ENCODE measurements at places on chromosomes 6 and 20.

DNA sequence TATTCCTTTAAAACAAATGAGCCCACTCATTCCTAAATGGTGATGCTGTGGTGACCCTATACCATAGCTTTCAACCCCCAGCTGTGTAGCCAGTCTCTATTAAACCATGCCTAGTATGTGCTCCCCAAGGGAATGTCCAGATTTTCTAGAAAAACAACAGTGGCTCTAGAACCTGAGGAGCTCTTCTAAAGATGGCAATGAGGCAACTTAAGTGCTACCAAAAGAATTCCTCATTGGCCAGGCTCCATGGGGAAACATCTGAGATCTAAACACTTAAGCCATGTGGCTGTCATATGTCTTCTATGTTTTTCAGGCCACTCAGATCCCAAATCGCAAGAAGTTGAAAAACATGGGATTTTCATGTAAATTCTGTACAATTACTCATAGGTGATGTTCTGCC is 191.0 kb downstream of the TPBG start:
- DNase-seq = no peak

DNA sequence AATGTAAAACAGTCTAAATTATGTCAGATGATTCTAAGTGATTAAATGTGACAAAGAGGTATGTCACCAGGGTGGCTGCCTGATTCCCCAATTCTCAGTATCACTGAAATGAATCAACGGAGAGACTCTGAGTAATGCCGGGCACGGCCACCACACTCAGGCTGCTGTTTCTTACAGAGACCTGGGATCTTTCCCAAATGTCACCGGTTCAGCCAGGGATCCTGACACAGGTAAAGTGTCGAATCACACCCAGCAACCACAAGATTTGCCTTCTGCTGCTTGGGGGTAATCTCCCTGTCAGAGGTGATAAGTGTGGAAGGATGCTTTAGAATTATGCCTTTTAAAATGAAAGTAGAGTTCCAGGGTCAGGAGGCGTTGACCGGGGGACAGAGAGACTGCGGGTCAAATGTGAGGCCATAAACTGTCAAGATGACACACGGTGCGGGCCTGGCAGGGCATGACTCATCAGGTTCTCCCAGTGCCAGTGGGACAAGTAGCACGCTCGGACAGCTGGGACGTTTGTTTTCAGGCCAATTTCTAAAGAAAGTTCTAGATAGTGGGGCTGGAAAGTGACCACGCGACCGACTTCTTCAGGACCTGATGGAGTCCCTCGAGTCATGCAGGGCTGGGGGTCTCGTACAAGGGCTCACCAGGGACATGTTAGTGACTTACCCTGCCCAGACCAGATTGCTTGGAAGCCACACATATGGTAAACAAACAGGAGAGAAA is 48.9 kb downstream of the PRDM1 start:
- DNase-seq = no peak

- DNase-seq = peak; percentile 40
Observed at GRCh38 chr6:132257561-132257960, 143.7 kb downstream of the MOXD1 start.

DNA sequence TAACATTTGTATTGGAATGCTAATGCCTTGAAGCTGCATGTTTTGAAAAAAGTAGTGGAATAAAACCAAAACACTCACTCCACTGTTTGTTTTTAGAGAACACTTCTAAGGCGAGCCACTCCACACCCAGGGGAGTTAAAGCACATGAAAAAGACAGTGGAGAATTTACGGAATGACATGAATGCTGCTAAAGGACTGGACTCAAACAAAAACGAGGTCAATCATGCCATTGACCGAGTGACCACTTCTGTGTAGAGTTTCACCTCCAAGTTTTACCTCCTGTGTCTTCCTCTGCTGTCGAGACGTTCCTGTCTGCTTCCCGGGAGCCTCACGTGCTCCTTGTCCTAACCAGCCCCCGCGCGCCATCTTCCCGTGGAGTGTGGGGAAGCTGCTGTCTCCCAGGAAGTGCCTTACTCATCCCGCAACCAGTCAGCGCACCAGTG is 127.8 kb downstream of the LRRC1 start:
- peak; percentile 25 for DNase-seq

GRCh38 chr20:3763671-3764601 is 3.6 kb downstream of the ADISSP start:
- DNase-seq = no peak

DNA sequence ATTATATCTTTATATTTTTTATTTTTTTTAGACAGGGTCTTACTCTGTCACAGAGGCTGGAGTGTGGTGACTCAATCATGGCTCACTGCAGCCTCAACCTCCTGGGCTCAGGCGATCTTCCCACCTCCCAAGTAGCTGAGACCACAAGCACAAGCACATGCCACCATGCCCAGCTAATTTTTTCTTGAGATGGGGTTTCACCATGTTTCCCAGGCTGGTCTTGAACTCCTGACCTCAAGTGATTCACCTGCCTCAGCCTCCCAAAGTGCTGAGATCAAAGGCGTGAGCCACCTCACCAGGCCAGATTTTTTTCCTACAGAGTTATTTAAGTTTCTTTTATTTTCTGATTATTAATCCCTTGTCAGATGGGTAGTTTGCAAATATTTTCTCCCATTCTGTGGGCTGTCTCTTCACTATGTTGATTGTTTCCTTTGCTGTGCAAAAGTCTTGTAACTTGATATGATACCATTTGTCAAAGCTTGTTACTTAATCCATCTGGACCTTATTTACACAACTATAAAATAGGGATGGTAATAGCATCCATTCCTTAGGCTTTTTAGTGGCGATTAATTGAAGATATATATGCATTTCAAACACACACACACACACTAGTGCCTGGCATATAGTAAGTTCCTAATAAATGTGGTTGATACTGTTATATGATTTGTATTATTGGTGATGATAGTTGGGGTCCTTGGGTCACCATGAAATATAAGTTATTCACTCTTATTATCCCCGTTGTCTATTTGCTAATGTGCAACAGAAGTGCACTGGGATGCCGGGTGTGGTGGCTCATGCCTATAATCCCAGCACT is 187.1 kb downstream of the BCAS1 start:
- peak; percentile 61 for DNase-seq

DNA sequence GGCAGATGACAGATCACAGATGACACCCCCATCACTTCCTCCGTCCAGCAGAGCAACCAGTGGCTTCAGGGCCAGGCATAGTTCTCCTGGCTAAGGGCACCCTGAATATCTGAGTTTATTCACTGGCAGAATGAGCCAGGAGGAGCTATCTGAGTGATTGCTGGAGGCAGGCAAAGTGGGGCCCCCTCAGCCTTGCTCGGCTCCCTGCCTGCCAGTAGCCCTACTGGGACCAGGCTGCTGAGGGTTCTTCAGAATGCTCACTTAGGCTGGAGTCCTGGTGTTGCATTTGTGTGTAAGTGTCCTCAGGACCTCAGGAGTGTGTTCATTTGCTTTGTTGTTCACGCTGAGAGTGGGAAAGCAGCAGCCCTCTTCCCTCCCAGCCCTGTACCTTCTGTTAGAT is 31.2 kb downstream of the CHMP4B start:
- no peak for DNase-seq

- DNase-seq = peak; percentile 60
Observed at GRCh38 chr6:35487658-35488516, 9.0 kb downstream of the TEAD3 start.

- DNase-seq = no peak
Observed at GRCh38 chr6:69232496-69232895, 564.3 kb downstream of the LMBRD1 start.

GRCh38 chr20:44389871-44390270 is 34.4 kb downstream of the HNF4A start:
- DNase-seq = no peak
